ENCODE measurements at places on chromosomes 12 and 14. TPM values are rescaled to one million over a fixed set of nuclear protein-coding genes. Genes with fewer than 3 reads are reported as not detected.

Gene NT5DC3
- 10.9 TPM for total RNA-seq

Gene INHBC
- total RNA-seq: not detected

Gene BHLHE41
- total RNA-seq: 1.6 TPM

Gene RIMBP2
- not detected for total RNA-seq

Gene FOXN4
- total RNA-seq: not detected
